Heart left ventricle (tissue), 16 donors: ENCODE measurements at places on chromosomes 1 and 21. TPM values are rescaled to one million over a fixed set of nuclear protein-coding genes. Genes with fewer than 3 reads are reported as not detected.

DNA sequence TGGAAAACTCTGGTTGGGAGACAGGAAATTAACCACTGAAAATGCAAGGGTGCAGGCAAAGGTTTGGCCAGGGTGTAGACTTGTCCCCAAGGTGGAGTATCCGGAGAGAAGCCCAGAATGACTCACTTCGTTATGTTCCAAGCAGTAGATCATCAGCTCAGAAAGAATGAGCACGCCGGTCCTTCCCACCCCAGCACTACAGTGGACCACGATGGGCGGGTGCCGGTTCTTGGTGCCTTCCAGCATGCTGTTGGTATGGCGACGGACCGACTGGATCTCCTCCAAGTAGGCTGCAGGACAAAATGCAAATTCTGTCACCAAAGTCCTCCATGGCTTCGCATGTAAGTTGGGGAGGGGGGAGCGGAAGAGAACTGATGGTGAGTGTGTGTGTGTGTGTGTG is 83.4 kb downstream of the SMYD2 start:
- DNase-seq: peak; percentile 67

- no peak for DNase-seq
Observed at GRCh38 chr1:210755991-210756659, 377.8 kb downstream of the KCNH1 start.

GRCh38 chr1:167714439-167715156 is 7.2 kb upstream of the MPZL1 start:
- DNase-seq: peak; percentile 90

DNA sequence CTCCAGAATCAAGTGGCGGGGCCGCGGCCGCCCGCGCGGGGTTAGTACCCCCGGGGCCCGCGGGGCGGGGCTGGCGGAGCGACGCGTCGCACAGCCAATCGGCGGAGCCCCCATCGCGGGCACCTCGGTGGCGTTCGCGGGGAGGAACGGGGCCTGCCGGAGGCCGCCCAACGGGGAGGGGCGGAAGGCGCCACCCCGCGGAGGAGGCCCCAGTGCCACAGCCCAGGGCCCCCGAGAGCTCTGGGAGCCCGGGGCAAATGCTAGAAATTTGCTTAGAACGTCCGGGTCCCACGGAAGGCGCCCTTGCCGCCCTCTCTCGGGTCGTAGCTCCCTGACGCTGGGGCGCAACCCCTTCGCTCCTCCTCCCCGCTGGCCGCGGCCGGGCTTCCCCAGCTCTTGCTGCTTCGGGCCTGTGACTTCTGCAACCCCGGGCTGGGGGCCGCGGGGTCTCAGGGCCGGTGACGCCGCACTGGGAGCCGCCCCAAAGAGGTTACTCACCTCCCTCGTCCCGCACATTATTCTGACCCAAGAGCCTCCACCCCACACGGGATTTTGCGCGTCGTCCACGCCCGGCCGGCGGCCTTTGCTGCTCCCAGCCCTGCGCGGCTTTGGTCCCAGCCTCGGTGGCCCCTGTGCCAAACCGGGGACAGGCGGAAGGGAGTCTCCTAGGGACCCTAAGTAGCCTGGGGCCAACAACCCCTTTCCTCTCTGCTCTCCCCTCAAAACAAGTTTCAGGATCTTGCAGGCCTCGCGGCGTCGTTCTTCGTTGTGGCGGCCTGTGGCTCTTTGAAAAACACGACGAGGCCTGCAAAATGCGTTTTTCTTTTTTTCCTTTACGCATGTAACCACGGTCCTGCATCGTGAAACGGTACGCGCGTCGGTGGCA is at the start of gene RUNX3:
TSS of gene RUNX3 (minus strand) at position 17 of the 886 bp plus-strand sequence. CDS start 408 bp downstream, outside the sequence.
- peak; percentile 51 for DNase-seq

Gene CD48
- 0.55 TPM for total RNA-seq

Gene CHODL
- total RNA-seq: 0.21 TPM
